ENCODE measurements at places on chromosomes 7 and 10. TPM values are rescaled to one million over a fixed set of nuclear protein-coding genes. Genes with fewer than 3 reads are reported as not detected.

DNA sequence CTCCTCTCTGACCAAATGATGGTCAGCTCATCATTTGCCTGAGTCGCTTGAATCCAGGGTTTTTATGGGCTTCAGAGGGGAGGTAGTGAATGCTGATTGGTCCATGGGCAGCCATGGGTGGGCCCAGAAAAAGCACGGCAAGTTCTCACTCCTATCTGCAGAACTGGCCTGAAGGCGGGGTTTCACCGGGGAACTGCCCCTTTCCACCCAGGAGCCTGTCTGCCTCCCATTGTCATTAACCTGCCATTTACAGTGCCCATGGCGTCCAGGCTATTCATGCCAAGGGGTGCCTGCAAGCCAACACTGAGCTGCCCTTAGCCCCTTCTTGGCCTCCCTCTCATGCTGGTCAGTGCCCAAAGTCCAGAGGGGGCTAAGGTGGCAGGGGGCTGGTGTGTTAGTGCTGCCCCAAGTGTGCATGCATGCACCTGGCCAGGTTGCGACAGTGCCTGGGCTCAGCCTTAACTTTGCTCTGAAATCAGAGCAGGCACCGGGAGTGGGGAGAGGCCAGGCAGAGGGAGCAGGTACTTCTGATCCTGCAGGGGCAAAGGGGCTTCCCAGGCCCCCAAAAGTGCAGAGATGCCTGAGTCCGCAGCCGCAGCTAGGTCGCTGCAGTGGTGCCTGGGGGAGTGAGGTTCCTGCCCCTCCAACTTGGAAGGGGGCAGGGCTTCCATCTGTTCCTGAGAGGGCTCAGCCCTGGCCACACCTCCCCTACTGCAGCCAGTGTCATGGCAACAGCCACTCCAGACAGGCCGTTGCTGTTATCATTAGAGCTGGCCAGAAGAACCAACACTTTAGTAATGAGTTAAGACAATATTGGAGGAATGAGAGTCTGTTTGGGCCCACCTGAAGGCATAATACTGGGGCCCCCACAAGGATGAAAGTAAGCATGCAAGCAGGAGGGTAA lies 561.6 kb downstream of the GRM8 start:
- no peaks in the 10 kb centered on the region for H3K36me3 ChIP-seq
- no peak overlapping the region for H3K4me3 ChIP-seq
- DNase-seq: no peak
- H3K27ac ChIP-seq: no peak overlapping the region
- H3K4me1 ChIP-seq: no peaks in the 10 kb centered on the region

DNA sequence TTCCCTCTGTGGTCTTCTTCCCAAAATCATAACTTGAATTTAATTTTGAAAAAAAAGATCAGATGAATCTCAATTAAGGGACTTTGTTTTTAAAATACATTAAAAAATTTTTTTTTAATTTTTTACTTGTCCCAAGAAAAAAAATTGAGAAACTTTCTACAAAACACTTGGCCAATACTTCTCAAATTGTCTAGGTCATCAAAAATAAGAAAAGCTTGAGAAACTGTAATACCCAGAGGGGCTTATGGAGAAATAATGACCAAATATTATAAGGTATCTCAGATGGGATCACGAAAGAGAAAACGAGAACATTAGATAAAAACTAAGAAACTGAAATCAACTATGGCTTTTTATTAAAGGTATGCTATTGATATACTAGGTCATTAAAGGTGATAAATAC lies 835.0 kb downstream of the GATA3 start:
- no peak overlapping the region for H3K27ac ChIP-seq
- H3K36me3 ChIP-seq: no peaks in the 10 kb centered on the region
- H3K4me3 ChIP-seq: no peak overlapping the region

DNA sequence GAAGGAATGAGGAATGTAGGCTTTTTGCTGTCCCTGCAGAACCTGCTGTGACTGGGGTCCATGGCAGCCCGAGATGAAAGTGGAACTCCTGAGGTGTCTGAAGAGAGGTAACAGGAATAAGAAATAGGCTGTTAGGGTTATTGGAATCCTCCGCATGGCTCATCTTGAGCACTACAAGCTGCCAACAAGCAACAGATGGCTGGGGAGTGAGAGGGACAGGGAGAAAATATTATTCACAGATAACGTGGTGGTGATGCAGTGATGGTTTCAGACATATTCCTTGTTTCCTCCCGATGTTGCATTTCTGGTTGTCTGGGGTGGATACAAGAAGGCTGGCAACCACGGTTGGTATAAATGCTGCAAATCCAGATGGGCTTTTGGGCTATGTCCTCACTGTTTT lies 46.1 kb downstream of the AP3M1 start:
- H3K4me1 ChIP-seq: no peaks in the 10 kb centered on the region
- H3K27me3 ChIP-seq: no peaks in the 10 kb centered on the region
- DNase-seq: no peak
- peak overlapping the region; percentile 15 for H3K27ac ChIP-seq
- no peak overlapping the region for H3K4me3 ChIP-seq

Gene OPALIN
- total RNA-seq: not detected

Measured in activated CD4-positive, alpha-beta T cell treated with anti-CD3 and anti-CD28 coated beads, Interleukin-2, amount 10 ng/mL, durations not matched to agents 7 days and 5 days (primary cell).